ENCODE measurements at places on chromosomes 2 and 18. TPM values are rescaled to one million over a fixed set of nuclear protein-coding genes. Genes with fewer than 3 reads are reported as not detected.

SPIRE1 gene
- total RNA-seq: 61.3 TPM

IL1F10 gene
- total RNA-seq: not detected

KCNE4 gene
- 23.8 TPM for total RNA-seq

SERPINB10 gene
- 0.33 TPM for total RNA-seq

DNA sequence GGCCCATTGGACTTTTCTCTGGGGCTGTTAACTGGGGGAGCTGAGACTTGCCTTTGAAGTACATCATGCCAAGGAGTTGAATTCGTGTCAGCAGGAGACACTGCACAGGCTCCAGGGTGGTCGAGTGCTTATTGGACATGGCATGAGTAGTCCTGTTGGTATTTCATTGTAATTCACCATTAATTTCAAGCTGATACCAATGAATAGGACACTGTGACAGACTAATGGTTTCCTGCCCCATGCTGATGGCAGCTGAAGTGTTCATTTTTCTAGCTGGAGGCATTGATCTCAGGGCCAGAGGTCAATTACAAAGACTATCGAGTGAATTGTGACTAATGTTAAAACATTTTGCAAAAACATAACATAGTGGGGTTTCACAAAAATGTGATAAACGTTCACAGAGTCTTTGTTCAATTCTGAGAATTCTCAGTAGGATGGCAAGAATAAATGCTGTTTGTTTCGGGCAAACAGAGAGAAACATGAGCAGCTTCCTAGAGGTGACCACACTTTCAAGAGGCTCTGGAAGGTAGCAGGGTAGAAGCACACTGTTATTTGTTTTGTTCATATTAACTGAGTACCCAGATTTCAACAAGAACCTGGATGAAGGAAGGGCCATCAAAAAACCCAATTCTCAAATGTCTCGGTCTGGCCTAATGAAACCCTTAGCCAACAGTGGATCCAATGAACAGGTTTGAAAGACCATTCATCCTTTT, 90.6 kb upstream of the ARL4C start:
- no peaks in the 10 kb centered on the region for H3K27me3 ChIP-seq
- no peak overlapping the region for H3K27ac ChIP-seq
- no peaks in the 10 kb centered on the region for H3K4me1 ChIP-seq
- no peak for DNase-seq
- H3K4me3 ChIP-seq: no peak overlapping the region

GRCh38 chr2:112199188-112199587, 55.7 kb downstream of the ZC3H8 start:
- H3K36me3 ChIP-seq: no peaks in the 10 kb centered on the region
- H3K4me1 ChIP-seq: no peaks in the 10 kb centered on the region
- H3K4me3 ChIP-seq: no peak overlapping the region
- DNase-seq: no peak

- peaks cover 9% of the 10 kb centered on the region for H3K36me3 ChIP-seq
- no peak overlapping the region for H3K4me3 ChIP-seq
- H3K27ac ChIP-seq: no peak overlapping the region
- no peak for DNase-seq
Observed at GRCh38 chr18:69491576-69491975, 90.9 kb downstream of the DOK6 start.

DNA sequence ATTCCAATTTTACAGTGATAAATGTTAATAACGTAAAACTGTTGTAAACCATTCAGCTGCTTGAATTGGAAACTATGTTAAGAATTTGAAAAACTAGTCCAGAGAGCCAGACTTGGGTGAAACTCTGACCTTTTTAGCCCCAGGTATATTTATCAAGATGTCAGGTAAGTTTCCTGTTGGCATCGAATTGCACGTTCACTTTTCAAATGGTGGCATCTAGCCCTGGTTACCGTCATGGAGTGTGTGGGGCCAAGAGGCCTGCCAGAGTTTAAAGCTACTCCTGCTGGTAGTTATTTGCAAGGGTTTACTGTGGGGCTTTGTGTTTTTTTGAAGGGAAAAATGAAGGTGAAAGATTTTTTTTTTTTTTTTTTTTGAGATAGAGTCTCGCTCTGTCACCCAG, 109.9 kb downstream of the WDSUB1 start:
- no peaks in the 10 kb centered on the region for H3K36me3 ChIP-seq
- H3K27ac ChIP-seq: no peak overlapping the region
- H3K4me3 ChIP-seq: no peak overlapping the region

DNA sequence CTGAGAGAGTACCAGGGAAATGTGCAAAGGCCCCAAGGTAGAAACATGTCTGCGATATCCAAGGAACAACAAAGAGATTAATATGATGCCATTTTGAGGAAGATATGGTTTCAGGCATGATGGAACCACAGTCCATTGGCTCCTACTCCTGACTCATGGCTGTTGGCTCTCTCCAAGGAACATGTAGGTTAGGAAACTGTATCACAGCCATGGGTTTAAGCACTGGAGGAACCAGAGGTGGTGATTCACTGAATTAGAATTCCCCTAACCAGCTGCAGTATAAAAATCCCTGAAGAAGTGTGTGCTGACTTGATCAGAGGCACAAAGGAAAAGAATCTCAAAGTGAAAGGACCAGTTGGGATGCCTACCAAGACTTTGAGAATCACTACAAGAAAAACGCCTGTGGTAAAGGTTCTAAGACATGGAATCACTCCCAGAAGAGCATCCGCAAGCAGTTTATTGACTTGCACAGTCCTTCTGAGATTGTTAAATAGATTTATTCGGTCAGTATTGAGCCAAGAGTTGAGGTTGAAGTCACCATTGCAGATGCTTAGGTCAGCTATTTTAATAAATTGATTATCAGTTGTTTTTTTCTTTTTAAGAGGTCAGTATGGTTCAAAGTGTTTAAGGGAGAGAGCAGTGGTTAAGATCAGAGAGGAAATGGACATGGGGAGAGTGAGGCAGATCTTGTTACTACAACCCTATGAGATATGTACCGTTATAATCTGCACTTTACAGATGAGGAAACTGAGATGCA, 110.7 kb upstream of the OTX1 start:
- DNase-seq: no peak
- H3K36me3 ChIP-seq: no peaks in the 10 kb centered on the region
- H3K27me3 ChIP-seq: no peaks in the 10 kb centered on the region
- no peak overlapping the region for H3K4me3 ChIP-seq

- no peak for DNase-seq
- H3K27ac ChIP-seq: no peak overlapping the region
- no peak overlapping the region for H3K4me3 ChIP-seq
Observed at GRCh38 chr18:32435631-32436500, 34.8 kb downstream of the GAREM1 start.

GRCh38 chr18:49561289-49562193, at the start of gene LIPG:
Gene LIPG (plus strand): TSS chr18:49562057. CDS start chr18:49562309, 252 bp downstream.
- peak within 1 kb of the TSS; percentile 39 for H3K4me3 ChIP-seq
- peaks cover 42% of the 10 kb centered on the region for H3K4me1 ChIP-seq
- no peaks in the 10 kb centered on the region for H3K36me3 ChIP-seq
- no peak for DNase-seq
- H3K27me3 ChIP-seq: peaks cover 46% of the 10 kb centered on the region
- no peak within 1 kb of the TSS for H3K27ac ChIP-seq

- DNase-seq: no peak
- H3K27me3 ChIP-seq: no peaks in the 10 kb centered on the region
- H3K4me1 ChIP-seq: peaks cover 18% of the 10 kb centered on the region
- H3K36me3 ChIP-seq: no peaks in the 10 kb centered on the region
- no peak overlapping the region for H3K4me3 ChIP-seq
- H3K27ac ChIP-seq: no peak overlapping the region
Observed at GRCh38 chr2:100239486-100240210, 82.7 kb downstream of the LONRF2 start.

DNA sequence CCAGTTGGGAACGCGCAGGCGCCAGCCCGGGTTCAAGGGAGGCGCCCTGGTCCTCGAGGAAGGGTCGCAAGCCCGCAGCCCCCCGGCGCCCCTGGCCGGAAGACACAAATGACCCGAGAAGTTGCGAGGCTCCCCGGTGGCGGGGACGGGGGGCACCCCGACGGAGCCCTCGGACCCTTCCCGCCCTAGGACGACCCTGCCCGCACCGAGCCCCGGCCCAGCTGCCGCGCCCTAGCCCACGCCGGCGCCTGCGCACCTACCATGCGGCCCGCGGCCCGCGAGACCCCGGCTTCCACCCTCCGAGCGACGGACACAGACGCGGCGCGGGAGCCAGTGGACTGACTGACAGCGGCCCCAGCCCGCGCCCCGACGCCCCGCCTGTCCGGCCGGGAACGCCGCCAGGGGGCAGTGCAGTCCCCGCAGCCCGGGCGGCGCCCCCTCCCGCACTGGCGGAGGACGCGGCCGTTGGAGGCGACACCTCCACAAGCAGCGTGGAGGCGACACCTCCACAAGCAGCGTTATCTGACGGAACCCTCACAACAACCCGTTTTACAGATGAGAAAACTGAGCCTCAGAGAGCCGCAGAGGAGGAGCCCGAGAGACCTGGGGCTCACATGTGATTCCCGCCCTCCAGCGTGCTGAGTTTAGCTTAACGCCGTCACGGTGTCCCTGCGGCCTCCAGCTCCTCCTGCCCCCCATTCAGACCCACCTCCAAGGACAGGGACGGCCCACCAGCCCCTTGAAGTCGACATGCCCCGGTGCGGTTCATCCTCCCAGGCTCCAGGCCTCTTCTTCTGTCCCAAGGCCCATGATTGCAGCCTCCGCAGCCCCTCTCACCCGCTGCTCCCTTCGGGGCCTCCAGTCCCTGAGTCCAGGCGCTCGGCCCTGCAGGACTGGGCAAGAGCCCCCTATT, at the start of gene NMUR1:
Gene NMUR1 (minus strand): TSS at position 347 of the 913 bp plus-strand sequence. CDS start 84 bp downstream, at position 263.
- peaks cover 17% of the 10 kb centered on the region for H3K27me3 ChIP-seq
- no peak for DNase-seq
- H3K4me1 ChIP-seq: peaks cover 10% of the 10 kb centered on the region
- no peaks in the 10 kb centered on the region for H3K36me3 ChIP-seq

- no peak overlapping the region for H3K27ac ChIP-seq
- no peak overlapping the region for H3K4me3 ChIP-seq
- H3K4me1 ChIP-seq: no peaks in the 10 kb centered on the region
- DNase-seq: no peak
Observed at GRCh38 chr2:191839918-191840804, 6.7 kb downstream of the CAVIN2 start.

DNA sequence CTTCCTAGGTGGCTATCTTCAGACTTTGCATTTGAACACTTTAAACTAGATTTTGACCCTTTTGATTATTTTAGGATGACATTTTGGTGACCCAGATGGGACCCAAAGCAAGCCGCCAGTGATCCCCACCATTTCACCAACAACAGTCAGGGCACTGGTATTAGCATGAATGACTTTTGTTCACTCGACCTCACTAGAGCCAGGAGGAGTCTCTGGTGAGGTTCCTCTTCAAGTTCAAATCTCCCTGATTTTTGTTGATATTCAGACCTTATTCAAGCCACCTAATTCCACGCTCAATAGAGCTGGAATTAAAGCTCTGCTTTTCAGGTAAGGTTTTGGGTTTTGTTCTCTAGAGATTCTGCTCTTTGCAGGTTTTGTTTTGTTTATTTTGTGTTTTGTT, 202.3 kb downstream of the MREG start:
- H3K27ac ChIP-seq: no peak overlapping the region
- no peaks in the 10 kb centered on the region for H3K4me1 ChIP-seq
- DNase-seq: no peak
- no peaks in the 10 kb centered on the region for H3K27me3 ChIP-seq
- H3K4me3 ChIP-seq: no peak overlapping the region
